ENCODE measurements at places on chromosomes 5 and 9.

DNA sequence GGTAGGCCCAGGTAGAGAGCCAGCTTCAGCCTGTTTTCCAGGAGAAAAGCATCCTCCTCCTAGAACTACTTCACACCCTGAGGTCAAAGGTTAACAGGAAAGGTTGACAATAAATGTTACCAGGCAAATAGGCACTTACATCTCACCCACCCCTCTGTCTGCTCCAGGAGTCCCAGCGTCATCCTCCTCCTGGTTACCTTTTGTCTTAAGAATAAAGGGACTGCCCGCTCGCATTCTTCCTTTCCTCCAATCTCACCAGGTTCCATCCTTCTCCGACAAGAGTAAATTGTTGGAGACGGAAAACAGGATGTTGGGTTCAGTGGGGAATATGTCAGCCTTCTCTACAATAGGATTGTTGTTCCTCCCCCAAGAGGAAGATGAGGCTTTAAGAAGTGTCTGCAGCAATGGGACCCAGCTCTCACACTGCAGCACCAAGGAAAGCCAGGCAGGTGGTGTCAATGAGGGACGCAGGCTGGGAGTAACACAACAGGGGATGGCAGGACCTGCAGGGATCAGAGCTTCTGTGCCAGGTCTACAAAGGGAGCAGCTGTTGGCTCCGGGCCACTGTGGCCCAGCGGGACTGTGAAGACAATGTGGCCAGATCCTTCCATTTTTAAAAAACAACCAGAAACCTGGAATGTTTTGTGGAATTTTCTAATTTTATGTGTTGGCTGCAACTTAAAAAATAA lies 29.0 kb downstream of the FAT2 start:
- no peak for DNase-seq

DNA sequence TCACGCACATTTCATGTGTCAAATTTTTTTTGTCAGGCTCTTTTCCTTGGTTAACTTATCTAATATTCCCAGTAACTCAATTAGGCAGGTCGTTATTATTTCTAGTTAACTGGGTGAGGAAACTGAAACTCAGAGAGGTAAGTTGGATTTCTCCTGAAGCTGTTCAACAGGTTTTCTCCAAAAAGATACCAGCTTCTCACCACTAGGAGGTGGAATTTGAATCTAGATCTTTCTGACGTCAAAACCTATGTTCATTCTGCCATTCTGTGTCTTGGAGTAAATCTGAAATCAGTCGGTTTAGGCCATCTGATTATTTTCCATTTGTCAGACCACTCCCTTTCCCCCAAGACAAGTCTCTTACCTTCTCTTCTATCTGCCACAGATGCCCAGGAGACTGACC lies 572.9 kb downstream of the ACTL7B start:
- no peak for DNase-seq

GRCh38 chr5:40288800-40289485 lies 390.8 kb upstream of the PTGER4 start:
- DNase-seq = no peak

- DNase-seq = no peak
These were observed 35.9 kb upstream of the UNC5A start for GRCh38 chr5:176774216-176775171.

GRCh38 chr5:17189381-17190036 lies 27.9 kb upstream of the BASP1 start:
- peak; percentile 35 for DNase-seq

GRCh38 chr9:101462558-101462957 lies 27.0 kb upstream of the ALDOB start:
- DNase-seq = no peak

GRCh38 chr5:90113108-90113507 lies 296.4 kb downstream of the CETN3 start:
- DNase-seq = no peak

DNA sequence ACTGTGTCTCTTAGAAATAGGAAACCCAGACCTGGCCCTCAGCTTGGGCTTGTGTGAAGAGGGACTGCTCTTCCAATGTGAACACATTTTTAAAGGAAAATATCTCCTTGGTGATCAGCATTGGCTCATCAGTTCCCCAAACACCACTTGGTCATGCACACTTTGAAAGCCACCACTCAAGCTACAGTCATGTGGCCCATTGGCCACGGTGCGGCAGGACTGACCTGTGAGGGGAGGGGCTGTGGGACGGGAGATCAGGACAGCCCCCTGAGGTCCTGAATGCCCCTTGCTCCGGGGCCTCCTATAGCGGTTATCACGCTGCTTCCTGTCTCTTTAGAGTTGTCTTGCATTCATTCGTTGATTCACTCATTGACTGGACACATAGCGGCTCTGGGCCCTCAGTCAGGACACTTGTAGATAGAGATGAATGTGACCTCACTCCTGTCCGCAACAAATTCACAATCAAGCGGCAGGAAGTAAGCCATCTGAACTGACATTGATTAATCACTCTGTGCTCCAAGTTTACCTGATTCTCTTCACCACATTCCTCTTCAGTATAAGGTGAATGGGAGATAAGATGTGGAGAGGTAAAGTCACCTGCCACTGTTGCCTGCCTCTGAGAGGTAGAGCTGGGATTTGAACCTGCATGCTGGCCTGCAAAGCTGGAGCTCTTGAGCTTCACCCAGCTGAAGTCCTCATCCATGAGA lies 73.1 kb downstream of the COL15A1 start:
- DNase-seq = no peak

DNA sequence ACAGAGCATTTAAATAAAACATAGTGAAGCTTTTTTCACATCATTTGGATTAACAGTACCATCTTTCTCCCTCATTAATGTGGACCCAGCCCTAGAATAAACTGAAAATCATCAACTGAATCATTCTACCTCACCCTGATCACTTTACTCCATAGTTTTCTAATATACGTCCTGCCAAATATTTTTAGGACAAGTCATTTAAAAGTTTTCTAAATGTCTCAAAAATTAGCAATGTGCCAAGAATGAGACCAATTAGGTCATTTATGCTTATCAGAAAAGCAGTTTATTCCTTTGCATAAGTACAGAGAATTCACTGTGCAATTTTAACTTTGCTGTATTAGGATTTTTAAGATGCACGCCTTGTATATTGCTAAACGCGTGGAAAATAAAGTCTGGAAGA lies 284.4 kb downstream of the PIK3R1 start:
- DNase-seq = no peak

DNA sequence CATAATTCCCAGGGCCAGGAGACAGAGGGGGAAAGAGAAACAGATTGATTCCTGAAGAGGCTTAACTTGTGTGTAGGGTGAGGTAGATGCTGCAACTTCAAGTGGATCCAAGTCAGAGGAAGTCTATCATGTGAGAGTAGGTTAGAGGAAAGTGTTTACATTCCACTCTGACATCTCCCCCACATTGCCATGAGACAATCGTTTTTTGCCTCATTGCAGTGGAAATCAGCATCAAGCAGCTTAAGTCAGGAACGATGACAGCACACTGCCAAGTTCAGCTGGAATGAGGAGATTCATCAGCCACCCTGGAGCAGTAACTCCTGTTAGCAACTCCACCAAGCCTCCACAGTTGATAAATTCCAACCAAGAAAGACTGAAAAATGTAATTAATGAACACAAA lies 689.7 kb upstream of the MEF2C start:
- DNase-seq = no peak

- DNase-seq = no peak
These were observed 19.6 kb downstream of the PTPA start for GRCh38 chr9:129130791-129131190.

GRCh38 chr9:128246471-128246870 lies 29.3 kb downstream of the GOLGA2 start:
- DNase-seq = no peak

DNA sequence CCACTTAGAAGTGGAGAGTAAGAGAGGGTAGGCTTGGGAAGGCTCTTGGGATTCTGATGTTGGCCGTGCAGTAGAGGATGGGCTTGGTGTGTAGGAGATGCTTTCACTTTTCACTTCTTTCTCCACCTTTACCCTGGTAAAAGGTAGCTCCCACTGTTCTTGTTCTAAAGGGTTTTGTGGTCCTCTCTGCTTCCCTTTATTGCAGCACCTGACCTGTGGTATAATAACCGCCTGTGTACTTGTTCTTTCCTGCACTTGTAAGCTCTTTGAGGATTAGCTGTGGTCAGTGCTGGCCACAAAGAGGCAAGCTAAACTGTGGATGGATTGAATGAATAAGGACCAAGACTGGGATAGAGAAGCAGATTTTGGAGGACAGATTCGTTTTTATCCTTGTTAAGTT lies 25.2 kb downstream of the KDM4C start:
- no peak for DNase-seq

GRCh38 chr9:135665795-135666189 lies 2.7 kb downstream of the LCN9 start:
- no peak for DNase-seq

GRCh38 chr9:135613946-135614805 lies 25.2 kb downstream of the GLT6D1 start:
- peak; percentile 11 for DNase-seq

DNA sequence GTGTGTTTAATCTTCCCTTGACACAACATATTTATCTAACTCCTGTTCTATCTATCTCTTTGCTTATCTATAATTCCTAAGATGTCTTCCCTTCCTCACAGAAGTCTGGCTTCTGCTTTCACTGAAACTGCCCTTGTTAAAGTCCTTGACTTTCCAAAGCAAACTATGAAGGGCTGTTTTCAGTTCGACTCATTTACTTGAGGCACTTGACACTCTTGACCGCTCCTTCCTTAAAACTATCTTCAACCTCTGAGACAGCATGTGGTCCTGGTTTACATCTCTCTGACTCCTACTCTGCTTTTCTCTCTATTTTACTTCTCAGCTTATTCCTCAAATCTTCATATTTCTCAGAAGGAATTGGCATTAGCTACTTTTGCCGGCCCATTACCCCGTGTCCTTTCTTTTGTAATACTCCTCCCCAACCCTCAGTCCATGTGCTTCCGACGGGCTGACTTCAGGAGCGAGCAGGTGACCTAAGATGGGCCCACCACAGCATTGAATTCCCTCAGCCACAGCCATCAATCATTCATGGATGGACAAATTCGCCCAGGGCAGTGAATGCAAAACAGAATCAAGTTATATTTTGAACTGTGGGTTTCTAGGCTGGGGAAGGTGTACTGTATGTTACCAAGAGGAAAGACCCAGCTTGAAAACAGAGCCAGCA lies 1089.2 kb downstream of the PTPRD start:
- DNase-seq = no peak

GRCh38 chr9:89361816-89362646 lies 43.7 kb downstream of the SECISBP2 start:
- no peak for DNase-seq

DNA sequence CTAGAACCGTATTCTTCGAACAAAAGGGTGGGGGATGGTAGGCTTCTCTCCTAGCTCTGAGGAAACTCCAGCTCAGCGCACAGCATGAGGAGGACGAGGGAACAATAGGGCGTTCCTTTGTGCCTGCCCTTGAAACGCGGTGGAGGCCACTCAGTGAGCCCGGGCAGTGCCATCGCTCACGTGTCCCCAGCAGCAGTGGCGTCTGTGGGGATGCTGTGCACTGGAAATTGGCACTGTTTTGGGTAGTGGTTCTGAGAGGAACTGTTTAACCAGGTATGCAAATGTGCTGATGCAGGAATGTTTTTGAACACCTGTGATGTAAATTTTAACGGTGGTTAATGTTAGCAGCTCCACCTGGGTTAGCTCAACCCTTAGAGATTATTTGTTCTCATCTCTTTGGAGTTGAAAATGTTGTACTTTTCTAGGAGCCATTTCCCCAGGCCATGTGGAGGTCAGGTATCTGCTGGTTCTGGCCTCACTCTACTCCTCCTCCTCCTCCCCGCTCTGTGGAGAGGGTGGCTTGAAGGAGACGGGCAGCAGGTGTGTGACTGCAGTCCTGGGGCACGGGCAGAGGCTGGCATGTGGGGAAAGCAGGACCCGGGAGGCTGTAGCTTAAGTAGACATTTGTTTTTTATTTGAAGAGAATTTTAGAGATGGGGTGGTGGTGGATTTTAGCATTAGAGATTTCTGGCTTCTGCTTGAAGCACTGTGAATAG lies 48.3 kb downstream of the EHMT1 start:
- DNase-seq = no peak

DNA sequence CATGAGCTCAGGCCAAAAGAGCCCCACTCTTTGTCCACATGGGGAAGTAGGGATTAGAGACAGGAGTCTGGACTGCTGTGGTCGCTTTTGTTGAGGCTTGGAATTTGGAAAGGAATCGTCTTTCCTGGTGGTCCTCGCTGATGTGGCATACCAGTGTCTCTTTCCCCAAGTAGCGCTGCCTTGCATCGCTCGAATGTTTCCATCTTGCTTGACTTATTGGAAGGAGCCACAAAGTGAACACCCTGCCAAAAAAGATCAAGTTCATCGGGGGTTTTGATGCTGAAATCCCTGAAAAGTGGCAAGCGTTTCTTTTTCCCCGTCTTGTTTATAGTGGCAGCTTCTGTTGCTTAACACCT lies 161.3 kb downstream of the MACROH2A1 start:
- no peak for DNase-seq

DNA sequence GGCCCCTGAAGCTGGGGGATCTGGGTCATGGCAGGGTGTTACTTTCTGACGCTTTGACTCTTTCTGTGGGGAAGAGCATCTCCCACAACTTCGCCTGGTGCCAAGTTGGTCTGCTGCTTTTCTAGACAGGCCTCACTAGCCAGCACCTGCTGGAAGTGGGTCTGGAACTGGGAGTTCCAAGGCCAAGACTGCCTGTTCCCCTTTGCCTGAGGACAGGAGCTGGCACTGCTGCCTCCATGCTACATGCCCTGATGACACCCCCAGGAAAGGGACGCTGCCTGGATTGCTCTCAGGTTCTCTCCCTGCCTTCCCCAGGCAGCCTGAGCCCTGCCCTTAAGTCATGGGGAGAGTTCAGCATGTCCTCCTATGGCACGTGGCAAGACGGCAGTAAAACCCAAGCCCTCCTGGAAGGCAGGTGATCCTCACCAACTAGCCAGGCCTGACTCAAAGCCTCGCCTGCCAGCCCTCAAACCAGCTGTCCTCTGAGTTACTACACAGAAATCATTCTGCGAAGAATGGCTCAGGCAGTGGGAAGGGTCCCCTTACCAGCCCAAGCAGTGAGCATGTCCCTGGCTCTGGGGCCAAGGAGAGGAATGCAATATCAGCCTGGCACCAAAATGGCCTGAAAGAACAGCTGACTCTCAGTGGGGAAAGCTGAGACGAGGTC lies 35.8 kb downstream of the SEC61B start:
- no peak for DNase-seq

GRCh38 chr5:109450129-109450877 lies 40.5 kb upstream of the PJA2 start:
- no peak for DNase-seq

GRCh38 chr9:107243742-107244141 lies 39.3 kb upstream of the RAD23B start:
- DNase-seq = peak; percentile 93

- DNase-seq = no peak
These were observed 16.8 kb downstream of the LPCAT1 start for GRCh38 chr5:1507014-1507375.

DNA sequence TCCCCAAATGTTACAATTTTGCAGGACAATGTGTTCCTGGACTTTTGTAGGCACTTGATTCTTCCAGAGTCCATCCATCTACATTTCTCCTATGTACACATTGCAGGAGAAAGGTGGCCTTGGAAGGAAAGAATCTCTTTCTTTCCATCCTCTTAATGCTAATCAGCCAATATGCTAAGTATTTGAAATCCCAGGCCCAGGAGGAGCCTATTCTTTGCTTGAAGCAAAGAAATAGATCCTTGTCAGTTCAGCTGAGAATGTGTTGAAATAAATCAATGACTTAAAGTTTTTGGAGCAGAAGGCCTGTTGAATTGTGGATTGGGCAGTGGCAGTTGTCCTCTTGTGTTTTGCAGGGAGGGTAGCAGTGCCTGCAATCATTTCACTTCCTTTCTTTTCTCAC lies 113.3 kb downstream of the PTTG1 start:
- no peak for DNase-seq

All from LNCaP clone FGC (cell line).